ENCODE measurements at places on chromosomes 2 and 18.

GRCh38 chr2:163878718-163879117 is 142.9 kb upstream of the FIGN start:
- DNase-seq = peak; percentile 6

DNA sequence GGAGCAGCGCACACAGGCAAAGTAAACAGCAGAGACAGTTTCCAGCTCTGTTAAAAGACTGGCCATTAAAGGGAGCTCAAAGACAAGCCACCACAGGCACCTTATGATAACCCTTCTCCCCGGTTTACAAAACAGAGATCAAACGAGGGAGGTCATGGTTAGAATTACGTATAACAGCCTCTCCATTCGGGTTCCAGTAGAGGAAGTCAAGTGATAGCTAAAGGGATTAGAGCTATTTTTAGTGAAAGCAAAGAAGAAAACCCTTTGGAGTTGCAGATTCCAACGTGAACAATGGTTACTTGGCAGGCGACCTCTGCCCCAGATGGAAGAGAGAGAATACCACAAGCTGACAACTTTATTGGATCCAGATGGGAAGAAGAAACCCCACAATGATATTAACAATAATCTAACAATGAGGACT is 31.2 kb upstream of the EDAR start:
- DNase-seq = no peak

DNA sequence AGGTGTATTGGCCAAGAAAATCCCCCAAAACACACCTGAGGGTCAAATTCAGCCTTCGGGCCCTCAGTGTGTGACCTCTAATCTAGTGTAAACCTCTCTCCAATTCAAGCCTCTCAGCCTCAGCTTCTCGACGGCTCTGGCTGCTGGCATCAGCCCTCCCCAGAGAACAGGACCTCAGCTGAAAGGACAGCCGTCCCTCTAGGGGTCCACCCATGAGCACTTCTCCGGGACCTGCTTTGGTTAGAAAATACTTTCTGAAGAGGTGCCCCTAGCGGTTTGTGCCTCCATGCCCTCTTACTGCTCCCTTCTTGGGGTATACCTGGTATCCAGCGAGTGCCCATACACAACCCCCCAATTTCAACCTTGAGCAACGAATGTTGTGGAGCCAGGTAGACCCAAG is 48.8 kb downstream of the INHBB start:
- no peak for DNase-seq

DNA sequence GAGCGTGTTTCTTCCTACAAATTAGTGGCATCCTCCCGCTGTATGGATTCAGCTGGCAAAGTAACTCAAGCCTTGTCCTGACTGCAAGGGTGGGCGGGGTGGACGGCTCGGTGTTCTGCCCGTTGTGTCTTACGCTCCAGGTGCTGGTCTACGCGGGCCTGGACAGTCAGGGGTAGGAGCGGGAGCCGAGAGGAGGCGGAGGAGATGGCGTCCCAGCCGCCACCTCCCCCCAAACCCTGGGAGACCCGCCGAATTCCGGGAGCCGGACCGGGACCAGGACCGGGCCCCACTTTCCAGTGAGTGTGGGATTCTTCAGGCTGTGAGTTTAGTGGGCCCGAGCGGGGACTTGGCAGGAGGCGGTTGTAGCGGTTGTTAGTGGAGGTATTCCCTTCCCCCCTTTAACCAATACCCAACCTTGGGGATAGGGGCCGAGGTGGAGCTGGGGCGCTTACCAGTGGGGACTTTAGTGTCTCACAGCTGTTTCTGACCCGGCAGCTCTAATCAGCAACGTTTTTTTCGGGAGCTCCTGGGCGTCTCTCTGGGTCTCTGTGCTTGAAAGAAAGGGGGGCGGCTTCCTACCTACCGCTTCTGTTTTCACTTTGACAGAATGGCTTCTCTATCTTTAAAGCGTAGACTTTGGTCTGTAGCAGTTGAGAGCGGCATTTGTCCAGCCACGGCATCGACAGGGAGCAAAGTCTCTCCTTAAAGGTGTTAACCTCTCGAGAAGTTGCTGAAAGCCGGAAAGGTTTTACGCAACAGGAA is at the start of the genes PEX13 and PUS10:
PEX13 (plus strand) TSS at position 165 of the 762 bp plus-strand sequence; CDS start at position 205, 40 bp downstream.
PUS10 (minus strand) TSS at position 700 of the 762 bp plus-strand sequence. CDS start 6,365 bp downstream, outside the sequence.
- peak; percentile 81 for DNase-seq

GRCh38 chr2:121033461-121033996 is 251.5 kb downstream of the TFCP2L1 start:
- no peak for DNase-seq

DNA sequence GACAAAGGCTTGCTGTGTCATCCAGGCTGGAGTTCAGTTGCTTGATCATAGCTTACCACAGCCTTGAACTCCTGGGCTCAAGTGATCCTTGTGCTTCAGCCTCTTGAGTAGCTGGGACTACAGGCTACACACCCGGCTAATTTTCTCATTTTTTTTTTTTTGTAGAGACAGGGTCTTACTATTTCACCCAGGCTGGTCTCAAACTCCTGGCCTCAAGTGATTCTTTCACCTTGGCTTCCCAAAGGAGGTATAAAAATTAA is 178.0 kb downstream of the MTCL1 start:
- no peak for DNase-seq

DNA sequence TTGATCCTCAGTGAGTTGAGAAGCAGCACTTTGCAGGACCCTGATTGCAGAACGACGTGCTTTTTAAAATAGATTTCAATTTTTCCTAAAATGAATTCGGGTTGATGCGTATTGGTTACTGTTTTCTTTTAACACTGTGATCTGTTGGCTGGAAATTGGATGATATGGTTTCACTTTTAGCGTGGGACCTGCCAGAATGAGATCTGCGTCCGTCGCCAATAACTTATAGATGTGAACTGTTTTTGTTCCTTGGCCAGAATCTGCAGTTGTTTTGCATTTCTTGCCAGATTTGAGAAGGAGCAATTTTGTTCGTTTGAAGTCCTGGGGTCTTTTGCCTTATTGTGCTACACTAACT is 703 bp downstream of the UGGT1 start:
- DNase-seq = peak; percentile 32

- no peak for DNase-seq
Observed at GRCh38 chr2:174636987-174637386, 39.4 kb upstream of the WIPF1 start.

DNA sequence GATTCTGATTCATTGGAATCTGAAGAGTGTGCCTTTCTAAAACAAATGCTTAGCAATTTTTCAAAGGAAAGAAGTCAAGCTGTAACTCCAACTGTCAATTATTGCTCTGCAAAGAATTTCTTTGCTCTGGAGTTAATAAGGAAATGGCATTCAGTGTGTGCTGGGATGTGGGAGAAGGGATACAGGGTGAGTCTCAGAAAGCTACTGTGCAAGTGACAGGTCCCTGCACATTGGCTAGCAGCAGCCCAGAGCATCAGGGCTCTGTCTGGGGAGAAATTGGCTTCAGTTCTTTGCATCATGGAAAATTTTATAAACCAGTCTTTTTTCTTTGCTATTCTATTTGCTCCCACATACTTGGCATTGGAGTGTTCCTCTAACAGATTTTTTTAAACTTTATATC is 1.1 kb upstream of the SYT4 start:
- DNase-seq = no peak

DNA sequence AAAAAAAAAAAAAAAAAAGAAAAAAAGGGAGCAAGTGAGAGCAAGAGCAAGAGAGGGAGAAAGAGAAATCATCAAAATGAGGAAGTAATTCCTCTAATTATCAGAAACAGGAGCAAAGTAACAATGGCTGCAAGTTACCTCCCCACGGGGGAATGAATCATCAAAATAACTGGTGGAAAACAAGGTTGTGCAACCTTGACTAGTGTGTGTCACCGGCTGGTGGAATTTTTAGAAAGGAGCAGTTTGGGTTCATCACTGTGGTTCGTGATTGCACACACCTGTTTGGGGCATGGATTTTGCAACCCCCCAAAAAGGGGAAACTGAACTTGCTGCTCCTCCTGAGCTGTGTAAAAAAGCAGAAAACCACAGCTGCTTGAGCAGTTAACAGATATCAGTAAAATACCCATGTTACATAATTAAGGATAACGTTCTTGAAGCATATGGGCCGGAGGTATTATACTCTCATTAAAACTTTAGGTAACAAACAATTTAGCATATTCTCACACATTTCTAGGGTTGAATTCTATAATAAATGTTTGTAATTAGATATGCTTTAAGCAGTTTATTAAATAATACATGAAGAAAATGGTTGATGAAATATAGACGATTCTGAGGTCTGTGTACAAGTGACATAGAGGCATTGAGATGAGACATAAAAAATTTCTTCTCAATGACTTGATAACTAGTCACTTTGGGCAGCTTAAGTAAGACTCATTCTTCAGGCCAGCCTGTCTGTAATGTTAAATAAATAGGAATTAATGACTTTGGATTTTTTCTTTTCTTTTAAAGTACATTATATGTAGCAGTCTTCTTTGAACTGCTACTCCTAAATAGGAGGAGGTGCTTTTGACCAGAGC is 184.2 kb upstream of the ZEB2 start:
- no peak for DNase-seq

DNA sequence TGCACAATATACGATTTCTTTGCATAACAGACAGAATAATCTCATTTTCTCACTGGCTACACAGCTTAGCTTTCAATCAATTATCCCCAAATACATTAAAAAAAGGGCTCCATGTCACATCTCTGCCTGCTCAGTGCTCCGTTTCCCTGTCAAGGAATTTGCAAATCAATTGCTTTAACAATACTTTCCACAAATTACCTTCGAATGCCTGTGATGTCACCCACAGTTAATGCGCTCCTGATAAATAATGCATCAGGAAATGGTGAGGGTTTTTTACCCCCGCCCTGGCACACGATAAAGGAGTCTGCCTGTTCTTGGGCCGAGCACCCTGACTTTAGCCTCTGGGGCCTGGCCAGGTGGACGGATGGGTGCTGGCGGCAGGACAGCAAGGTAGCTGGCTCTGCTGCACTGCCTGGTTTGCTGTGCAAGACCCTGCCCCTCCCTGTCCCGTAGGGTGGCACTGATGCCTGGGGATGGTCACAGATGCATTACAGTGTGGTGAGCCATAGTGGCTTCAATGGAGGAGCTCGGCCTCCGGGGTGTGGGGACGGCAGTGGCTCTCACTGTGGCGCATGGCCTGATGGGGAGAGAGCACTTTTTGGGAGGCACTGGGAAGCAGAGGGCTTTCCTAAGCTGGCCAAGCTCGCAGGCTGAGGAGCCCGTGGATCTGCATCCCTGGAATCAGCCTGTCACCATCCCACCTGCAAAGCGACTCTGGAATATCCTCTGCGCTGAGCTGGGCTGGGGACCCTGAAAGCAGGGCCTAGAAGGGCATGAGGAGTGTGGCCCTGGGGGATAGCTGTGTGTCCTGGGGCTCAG is 88.3 kb upstream of the HS6ST1 start:
- no peak for DNase-seq

- DNase-seq = peak; percentile 3
Observed at GRCh38 chr2:88950010-88950409, 258.5 kb downstream of the RPIA start.

DNA sequence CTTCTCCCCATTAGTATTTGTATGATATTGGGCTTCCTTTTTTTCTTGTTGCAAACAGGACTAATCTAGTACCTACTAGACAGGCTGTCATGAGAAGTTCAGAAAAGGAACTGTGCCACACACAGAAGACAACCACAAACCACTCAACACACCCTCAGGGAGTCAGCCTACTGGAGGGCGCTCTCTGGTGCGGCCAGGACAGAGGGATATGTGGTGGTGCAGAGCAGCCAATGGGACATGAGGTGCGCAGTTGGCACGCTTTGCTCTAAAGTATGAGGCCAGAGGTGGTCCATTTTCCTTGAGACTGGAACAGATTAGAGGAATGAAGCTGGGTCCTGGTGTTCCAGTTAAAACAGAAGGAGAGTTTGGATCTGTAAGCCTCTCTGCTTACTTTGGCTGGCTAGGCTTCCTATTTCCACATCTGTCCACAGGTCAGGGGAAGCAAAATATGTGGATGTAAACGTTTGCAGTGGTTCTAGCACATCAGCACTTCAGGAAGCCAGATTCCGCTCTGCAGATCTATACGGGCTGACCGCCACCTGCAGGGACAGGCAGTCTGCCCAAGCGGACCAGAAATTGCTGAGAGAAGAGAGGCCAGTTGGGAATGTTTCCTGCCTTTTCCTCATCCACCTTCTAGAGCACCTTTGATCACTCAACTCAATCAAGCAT is 114.1 kb downstream of the GFPT1 start:
- no peak for DNase-seq

- no peak for DNase-seq
Observed at GRCh38 chr2:56040189-56040588, 116.6 kb upstream of the EFEMP1 start.

DNA sequence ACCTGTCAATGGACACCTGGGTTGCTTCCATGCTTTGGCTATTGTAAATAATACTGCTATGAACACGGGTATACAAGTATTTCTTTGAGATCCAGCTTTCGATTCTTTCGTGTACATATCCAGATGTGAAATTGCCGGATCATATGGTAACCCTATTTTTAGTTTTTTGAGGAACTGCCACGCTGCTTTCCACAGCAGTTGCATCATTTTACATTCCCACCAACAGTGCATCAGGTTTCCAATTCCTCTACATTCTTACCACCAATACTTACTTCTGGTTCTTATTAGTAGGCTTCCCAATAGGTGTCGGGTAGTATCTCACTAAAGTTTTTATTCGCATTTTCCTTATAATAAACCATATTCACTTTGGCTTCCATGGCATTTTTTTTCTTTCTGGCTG is 69.6 kb downstream of the PID1 start:
- no peak for DNase-seq

DNA sequence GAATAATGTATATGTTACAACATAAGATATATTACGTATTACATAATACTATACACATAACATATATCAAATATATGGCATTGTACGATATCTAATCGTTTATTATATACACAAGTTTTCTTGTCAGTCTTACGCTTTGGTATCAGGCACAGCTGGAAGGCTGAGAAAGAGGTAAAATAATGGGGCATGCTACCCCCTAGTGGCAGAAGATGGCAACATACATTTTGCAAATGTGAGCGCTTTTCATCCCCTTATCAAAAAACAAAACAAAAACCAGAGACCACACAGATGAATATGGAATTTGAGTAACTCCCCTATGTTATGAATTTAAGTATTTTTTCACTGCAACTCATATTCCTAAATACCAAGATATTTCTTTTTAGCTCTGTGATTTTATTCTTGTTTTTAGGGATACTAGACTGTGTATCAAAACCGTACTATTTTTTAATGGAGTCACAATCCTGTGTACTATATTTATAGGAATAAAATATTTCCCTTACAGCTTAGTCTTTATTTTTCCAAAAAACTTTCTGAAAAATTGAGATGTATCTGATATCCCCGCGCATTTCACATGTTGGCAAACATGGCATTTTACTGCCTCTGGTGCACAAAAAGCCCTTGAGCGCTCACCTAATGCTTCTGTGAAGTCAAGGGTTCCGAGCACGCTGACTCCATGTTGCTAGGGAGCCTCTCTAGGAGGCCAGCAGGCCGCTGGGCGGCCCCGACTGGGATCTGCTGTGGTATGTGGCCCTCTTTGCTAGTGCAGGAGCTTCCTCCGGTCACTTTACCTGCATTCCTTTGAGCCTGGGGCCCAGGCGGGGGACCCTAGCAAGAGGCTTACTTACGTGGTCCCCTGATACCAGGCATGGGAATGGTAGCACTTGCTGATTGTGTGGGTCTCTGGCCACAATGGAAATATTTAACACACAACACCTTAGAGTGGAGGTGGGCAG is 62.5 kb downstream of the SLC4A3 start:
- DNase-seq = peak; percentile 54

Measured in activated CD4-positive, alpha-beta T cell treated with anti-CD3 and anti-CD28 coated beads, Interleukin-2, amount 50 U/mL, for 16 hours (primary cell).